ENCODE measurements at places on chromosomes 12 and 14.

GRCh38 chr12:65882486-65882885 lies 58.2 kb downstream of the HMGA2 start:
- no peak for DNase-seq

DNA sequence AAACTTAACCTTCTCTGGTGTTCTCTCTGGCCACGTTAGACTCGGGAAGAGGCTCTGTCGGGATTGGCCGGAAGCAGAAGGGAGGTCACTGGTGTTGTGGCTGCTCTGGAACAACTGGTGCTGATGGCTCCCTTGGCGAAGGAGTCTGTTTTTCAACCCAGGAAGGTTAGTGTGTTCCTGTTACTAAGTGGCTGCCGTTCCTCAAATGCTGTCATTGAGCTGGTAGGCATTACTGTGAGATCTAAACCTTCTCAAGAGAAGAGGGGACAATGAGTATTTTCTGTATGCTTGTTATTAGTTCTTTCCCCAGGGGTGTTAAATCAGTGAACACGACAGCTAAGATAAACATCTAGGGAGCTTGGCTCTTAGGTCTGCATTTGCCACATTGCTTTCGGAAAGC lies 18.3 kb downstream of the POP5 start:
- no peak for DNase-seq

GRCh38 chr12:953776-954175 lies 4.3 kb upstream of the RAD52 start:
- DNase-seq = no peak

DNA sequence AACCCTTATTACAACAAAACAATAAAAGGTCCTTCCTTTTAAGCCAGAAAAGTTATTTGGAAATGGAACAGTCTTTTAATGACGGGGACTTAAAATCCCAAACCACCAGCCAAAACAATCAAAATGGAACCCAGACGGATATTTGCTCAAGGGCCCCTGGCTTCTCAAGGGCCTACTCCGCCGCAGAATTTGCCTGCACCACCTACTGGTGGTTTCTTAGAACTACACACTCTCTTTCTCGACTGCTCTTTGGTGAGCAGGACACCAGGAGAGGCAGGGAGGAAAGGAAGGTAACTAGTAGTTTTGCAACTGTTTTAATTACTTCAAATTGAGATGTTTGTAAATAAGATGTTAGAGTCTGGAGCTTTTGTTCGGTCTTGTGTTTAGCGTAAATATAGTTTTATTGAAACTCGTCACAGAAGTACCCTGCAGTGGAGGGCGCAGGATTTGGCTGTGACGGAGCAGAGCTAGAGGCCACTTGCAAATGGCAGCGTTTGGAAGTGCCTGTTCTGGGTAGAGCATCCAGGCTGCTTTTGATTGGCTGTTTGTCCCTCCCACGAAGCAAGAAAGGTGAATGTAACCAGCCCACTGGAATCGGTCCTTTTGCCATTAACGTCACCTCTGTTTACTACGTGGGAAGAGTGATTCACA lies 238.5 kb downstream of the CACNA1C start:
- DNase-seq = no peak

GRCh38 chr14:67705211-67705610 lies 3.5 kb downstream of the RDH12 start:
- DNase-seq = no peak

- DNase-seq = no peak
Observed at GRCh38 chr12:124032265-124032886, 59.4 kb downstream of the ZNF664 start.

DNA sequence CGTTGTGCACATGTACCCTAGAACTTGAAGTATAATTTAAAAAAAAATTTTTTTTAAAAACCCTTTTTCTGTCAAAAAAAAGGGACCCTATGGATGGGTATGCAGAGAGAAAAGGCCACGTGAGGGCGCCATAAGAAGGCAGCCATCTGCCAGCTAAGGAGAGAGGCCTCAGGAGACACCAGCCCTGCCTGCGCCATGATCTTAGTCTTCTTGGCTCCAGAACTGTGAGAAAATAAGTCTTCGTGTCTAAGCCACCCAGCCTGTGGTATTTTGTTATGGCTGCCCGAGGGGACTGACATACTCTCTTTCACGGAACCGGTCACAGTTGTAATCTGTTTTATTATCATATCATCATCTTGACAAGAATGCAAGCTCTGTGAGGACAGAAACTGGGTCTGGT lies 174.8 kb downstream of the EFCAB11 start:
- no peak for DNase-seq

DNA sequence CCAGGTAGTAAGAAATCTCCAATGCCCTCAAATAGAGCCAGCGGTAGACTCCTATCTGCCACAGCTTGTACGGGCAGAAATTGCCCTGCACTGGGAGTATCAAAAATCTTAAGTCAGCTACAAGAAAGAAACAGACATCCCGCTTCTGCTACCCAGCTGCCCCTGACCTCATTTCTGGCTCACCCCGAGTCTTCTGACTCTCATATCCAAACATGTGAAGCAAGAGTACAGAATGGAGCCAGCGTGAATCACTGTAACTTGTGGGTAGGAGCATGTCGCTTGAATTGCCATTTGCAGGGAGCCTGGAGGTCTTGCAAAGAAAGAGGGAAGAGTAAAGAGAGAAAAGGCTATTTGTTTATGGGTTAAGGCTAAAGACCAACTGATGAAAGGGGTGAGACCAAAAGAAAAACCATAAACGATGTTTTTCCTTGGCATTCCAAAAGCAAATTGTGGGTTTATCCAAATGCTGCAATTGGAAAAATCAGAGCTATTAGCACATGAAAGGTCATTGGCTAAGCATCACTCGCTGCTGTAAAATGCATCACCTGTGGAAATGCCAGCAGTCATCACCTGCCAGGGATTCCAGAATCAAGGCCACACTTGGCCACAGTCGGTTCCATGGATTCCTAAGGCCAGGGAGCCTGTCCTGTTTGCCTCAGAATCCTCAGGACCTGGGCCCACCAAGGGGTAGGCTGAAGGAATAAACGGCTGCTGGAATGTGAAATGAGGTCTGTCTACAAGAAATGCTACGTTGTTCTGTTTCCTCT lies 86.6 kb downstream of the FOXN3 start:
- DNase-seq = no peak

GRCh38 chr12:39329876-39330275 lies 113.0 kb downstream of the KIF21A start:
- no peak for DNase-seq

DNA sequence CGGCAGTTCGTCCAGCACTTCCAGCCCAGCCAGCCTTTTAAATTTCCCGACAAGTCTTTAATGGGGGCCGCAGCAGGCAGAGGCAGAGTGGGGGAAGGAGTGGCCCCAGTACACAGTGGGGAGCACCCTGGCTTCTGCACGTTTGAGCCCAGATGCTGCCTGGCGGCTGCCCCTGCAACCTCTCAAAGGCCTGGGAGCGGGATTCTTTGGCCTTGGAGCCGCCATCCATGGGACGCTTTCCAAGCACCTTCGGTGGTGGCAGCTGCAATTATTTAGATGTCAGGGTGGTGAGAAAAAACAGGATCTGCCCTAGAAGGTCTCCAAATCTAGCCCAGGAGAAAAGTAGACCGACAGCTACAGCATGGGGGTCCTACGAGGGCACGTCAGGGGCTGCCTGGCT lies 46.0 kb downstream of the FAM222A start:
- DNase-seq = no peak

DNA sequence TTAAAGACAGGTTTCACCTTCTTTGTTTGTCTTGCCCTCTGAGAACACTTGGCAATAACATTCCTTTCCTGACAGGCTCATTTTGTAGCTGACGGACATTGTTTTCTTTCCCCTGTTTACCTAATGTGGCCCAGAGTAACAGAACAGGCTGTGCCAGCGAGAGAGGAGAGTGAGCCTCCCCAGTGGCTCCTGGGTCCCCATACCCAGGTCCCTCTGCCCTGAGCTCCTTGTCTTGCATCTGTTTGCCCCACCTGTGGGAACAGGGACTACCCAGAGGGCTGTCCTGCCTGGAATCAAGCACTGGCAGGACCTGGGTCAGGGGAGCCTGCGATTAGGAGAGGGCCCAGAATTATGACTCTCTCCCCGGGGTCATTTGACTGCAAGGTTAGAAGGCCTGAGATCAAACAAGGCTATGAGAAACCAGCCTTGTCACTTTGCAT lies 222.9 kb downstream of the ZFP36L1 start:
- no peak for DNase-seq

DNA sequence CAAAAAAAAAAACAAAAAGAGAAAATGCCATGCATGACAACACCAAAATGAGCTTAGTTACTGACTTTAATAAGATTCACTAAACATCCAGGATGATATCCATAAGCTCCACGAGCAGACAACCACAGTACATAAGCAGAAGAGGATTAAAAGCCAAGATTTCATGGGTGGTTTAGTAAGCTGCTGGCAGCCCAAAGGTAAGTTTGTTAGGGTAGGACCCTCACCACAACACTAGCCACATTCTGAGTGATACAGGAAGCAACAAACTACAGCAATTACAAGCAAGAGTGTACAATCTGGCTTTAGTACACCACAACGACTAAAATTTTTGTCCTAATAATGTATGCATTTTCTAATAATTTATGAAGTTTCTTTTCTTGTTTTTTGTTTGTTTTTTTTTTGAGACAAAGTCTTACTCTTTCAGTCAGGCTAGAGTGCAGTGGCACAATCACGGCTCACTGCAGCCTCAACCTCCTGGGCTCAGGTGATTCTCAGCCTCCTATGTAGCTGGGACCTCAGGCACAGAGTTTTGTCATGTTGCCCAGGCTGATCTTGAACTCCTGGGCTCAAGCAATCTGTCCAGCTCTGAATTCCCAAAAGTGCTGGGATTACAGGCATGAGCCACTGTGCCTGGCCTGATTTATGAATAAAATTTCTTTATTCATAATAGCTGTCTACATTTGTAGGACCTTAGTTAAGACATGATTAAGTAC lies 221.4 kb downstream of the MED13L start:
- DNase-seq = no peak

DNA sequence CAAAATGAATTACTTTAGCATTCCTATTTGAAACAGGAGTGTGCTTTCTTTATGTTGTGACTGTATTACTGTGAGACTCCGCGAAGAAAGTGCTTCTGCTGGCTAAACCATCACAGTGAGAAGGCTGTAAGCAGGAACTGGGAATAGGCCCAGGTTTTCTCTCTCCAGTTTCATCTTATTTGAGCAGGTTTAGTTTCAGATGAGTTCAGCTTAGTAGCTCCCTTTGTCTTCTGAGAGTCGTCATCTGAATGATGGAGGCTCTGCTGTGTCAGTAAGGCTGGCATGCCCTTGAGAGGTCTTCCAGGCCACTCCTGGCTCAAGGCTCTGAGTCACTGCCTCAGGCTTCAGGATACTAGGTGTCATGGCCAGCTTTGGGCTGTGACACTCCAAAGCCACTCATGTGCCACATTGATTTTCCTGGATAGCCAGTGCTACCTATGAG lies 205.6 kb upstream of the RGS6 start:
- DNase-seq = no peak

GRCh38 chr12:47912556-47912955 lies 7.8 kb upstream of the VDR start:
- no peak for DNase-seq

GRCh38 chr12:51281202-51281924 lies 11.1 kb upstream of the SMAGP start:
- no peak for DNase-seq

GRCh38 chr12:630656-631632 lies 32.3 kb downstream of the NINJ2 start:
- DNase-seq = no peak

- no peak for DNase-seq
Observed at GRCh38 chr12:119691202-119691810, 23.4 kb downstream of the PRKAB1 start.

DNA sequence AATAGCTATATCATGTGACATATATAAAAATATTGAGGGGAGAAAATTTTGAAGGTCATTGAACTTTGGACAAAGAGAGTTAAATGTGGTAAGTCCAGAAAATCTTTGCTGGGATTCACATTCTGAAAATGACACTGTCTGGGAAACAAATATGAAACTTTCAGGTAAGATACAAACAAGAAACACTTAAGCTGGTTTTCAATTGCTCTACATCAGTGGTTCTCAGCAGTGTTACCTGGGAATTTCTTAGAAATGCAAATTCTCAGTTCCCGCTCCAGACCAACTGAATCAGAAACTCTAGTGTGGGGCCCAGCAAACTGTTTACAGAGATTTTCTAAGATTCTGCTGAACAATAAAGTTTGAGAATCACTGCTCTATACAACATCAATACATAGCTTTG lies 3.6 kb upstream of the CDK17 start:
- no peak for DNase-seq

DNA sequence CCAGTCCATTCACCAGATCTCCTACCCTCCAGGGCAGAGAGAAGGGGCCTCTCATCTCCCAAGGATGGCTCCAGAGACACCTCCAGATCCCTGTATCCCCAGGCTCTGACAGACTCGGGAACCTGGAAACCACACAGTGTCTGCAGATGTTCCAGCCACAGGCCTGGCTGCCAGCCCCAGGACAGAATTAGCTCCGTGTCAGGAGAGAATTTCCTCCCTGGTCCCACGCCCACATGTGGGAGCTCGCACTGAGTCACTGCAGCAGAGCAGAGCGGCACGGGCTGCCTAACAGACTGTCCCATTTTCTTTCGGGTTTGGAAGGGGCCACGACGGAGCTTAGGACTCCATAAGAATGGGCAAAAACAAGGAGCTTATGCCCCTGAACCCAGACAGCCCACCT lies 33.6 kb downstream of the CMKLR1 start:
- DNase-seq = peak; percentile 43

DNA sequence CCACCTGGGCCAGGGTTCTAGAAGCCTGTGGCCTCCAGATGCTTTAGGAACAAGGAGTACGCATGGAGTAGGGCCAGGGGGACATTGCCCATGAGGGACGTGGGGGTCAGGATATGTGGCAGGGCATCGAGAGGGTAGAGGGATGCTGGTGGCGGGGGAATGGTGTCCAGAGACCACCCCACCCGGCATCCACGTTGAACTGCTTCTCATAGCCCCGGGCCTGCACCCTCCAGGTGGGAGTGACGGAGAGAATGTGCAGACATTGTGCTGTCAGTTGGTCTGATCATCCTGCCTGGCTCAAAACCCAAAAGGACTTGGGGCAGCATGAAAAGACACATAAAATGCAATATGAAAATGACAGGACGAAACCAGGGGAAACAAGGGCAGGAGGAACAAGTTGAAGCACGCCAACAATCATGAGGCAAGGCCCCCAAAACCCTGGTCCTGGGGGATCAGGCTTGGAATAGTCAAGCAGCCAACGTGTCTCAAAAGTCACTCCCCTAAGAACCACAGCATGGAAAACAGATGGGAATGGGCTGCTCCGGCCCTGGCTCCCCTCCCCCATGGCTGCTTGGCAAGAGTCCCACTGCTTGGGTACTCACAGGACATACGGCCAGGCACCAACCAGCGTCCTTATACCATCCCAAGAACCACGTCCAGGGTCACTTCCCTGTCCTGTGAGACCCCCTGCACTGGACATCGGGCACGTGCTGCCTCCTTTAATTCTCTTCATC lies 117.9 kb downstream of the DICER1 start:
- DNase-seq = no peak

GRCh38 chr14:94157197-94157596 lies 16.9 kb upstream of the PPP4R4 start:
- no peak for DNase-seq

GRCh38 chr12:78007173-78007572 lies 176.5 kb downstream of the NAV3 start:
- no peak for DNase-seq

GRCh38 chr14:83706231-83706954 lies 1823.6 kb upstream of the FLRT2 start:
- no peak for DNase-seq

- DNase-seq = no peak
Observed at GRCh38 chr12:97246368-97246767, 216.2 kb upstream of the RMST start.

GRCh38 chr12:10388624-10389413 lies 1.0 kb downstream of the KLRK1 start:
- no peak for DNase-seq
